ENCODE measurements at places on chromosomes 6 and 20.

GRCh38 chr6:25028328-25028727 lies 92.6 kb upstream of the RIPOR2 start:
- peak; percentile 15 for DNase-seq

DNA sequence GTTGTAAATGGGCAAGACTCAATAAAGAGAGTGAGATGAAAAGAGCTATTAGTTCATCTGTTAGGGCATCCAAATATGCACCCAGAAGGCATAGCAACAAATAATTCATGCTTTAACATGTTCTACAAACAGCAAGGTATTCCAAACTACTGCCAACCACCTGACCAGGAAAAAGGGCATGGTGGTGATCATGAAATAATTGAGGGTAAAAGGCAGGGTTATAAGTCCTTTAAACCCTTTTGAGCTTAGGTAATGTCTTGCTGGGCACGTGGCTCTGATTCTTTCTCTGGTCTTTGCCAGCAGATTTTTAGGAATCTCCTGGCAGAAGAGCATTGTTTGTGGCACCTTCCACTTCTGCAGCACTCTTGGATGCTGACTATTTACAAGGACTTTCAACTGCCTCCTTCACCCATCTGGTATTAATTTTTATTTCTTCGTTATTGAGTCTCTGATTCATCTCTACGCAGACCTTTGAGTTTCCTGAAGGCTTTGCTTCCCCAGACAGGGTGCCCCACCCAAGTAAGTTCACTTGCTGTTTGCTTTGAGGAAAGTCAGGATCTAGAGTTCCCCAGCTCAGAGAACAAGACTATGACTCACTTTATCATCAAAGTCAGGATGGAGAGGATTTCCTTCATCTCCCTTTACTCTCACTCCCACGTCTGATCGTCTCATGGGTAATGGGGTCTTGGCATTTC lies 83.4 kb upstream of the NEDD9 start:
- no peak for DNase-seq

GRCh38 chr6:161554883-161555282 lies 281.0 kb upstream of the AGPAT4 start:
- no peak for DNase-seq

- DNase-seq, result no peak
Observed at GRCh38 chr6:111710911-111711310, 105.2 kb upstream of the TRAF3IP2 start.

DNA sequence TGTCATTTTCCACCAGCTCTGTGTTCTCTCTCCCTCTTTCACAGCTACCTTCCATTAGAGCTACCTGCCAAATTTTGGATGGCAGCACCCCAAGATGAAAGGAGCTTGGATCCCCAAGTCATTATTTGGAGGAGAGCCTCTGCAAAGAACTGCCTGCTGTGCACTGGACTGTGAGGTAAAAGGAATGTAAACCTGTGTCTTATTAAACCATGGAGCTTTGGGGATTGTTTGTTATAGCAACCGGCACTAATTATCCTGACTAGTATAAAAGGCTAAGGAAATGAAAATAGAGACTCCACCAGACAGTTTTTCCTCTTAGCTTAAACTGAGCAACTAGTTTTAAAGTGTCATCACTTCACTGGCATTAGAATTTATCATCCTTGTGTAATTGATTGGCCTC lies 191.6 kb upstream of the DTNBP1 start:
- no peak for DNase-seq

- DNase-seq, result no peak
Observed at GRCh38 chr6:160088784-160089533, 32.7 kb upstream of the SLC22A1 start.

DNA sequence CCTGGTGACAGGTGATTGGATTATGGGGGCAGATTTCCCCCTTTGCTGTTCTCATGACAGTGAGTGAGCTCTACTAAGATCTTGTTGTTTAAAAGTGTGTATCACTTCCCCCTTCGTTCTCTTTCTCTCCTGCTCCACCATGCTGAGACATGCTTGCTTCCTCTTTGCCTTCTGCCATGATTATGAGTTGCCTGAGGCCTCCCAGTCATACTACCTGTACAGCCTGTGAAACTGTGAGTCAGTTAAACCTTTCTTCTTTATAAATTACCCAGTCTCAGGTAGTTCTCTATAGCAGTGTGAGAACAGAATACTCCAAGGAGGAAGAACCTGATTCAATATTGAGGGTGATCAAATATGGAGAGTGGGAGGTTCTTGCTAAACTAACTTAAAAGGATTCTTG lies 724.9 kb downstream of the DOK5 start:
- DNase-seq, result no peak

Measured in COR-L47 (cell line).